ENCODE measurements at places on chromosomes 1 and 21. TPM values are rescaled to one million over a fixed set of nuclear protein-coding genes. Genes with fewer than 3 reads are reported as not detected.

The CLDN19 gene
- not detected for total RNA-seq

The VSIG8 gene
- total RNA-seq: 0.35 TPM

The DNM3 gene
- 12.4 TPM for total RNA-seq

The TMEM240 gene
- total RNA-seq: 3.9 TPM

- DNase-seq: no peak
- H3K36me3 ChIP-seq: no peaks in the 10 kb centered on the region
- no peaks in the 10 kb centered on the region for H3K4me1 ChIP-seq
- no peaks in the 10 kb centered on the region for H3K27me3 ChIP-seq
These were observed 468.5 kb downstream of the PCP4 start for GRCh38 chr21:40335704-40336103.

GRCh38 chr1:112054510-112054909 lies 65.0 kb upstream of the KCND3 start:
- no peaks in the 10 kb centered on the region for H3K36me3 ChIP-seq

DNA sequence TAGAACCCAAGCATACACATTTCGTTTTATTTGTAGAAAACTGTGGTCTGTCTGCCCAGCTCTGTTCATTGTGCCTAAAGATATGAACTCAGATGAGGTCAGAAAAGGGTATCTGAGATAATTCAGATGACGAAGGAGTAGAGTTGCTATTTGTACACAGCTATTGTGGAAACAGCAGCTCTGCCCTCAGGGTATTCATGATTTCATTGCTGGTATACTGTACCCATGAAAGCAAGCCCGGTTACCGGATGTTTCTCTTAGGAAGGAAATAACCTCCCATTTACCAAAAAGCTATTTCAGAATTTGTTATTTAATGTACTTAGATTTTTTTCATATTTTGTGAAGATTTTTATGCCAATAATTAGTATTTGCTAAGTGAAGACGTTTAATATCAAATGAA lies 37.8 kb downstream of the SMAP2 start:
- DNase-seq: no peak
- no peaks in the 10 kb centered on the region for H3K27me3 ChIP-seq
- no peak overlapping the region for H3K27ac ChIP-seq
- peaks cover 74% of the 10 kb centered on the region for H3K36me3 ChIP-seq

GRCh38 chr1:36542962-36543515 lies 60.3 kb upstream of the CSF3R start:
- no peak overlapping the region for H3K27ac ChIP-seq
- no peak overlapping the region for H3K4me3 ChIP-seq
- H3K36me3 ChIP-seq: no peaks in the 10 kb centered on the region
- H3K27me3 ChIP-seq: peaks cover 2% of the 10 kb centered on the region
- no peaks in the 10 kb centered on the region for H3K4me1 ChIP-seq
- no peak for DNase-seq

GRCh38 chr21:15421441-15421881 lies 308.3 kb upstream of the USP25 start:
- H3K27me3 ChIP-seq: no peaks in the 10 kb centered on the region
- no peak for DNase-seq
- no peaks in the 10 kb centered on the region for H3K36me3 ChIP-seq
- H3K4me1 ChIP-seq: no peaks in the 10 kb centered on the region

GRCh38 chr1:47983691-47984090 lies 13.5 kb downstream of the TRABD2B start:
- no peaks in the 10 kb centered on the region for H3K36me3 ChIP-seq
- DNase-seq: no peak
- H3K4me1 ChIP-seq: peaks cover 5% of the 10 kb centered on the region
- H3K27ac ChIP-seq: no peak overlapping the region
